NCI-H1105 treated with DMSO at 0.1 percent for 48 hours (cell line): ENCODE measurements at places on chromosomes 12 and 14.

- DNase-seq, result no peak
Observed at GRCh38 chr14:59013672-59014298, 174.7 kb upstream of the DAAM1 start.

- no peak for DNase-seq
Observed at GRCh38 chr14:76577090-76577489, 184.2 kb upstream of the VASH1 start.

GRCh38 chr12:127230843-127231260, 1036.1 kb upstream of the TMEM132C start:
- no peak for DNase-seq

GRCh38 chr14:32436993-32437392, 107.9 kb downstream of the AKAP6 start:
- no peak for DNase-seq

DNA sequence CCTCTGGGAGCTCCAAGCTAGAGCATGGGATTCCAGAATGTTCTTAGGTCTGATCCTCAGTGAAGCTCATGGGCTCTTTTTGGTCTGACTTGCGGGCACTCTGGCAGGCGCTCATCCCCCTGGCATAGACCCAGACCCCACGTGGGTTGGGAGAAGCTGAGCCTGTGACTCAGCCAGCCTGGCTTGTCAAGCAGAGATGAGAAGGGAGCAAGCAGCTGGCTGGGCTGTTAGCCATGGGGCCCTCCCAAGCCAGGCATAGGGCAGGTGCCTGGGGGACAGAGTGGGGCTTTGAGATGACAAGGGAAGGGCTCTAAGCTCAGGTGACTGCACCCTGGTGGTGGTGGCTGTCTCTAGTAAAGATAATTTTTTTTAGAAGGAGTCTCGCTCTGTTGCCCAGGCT, 80.3 kb upstream of the NOS1 start:
- DNase-seq, result no peak

DNA sequence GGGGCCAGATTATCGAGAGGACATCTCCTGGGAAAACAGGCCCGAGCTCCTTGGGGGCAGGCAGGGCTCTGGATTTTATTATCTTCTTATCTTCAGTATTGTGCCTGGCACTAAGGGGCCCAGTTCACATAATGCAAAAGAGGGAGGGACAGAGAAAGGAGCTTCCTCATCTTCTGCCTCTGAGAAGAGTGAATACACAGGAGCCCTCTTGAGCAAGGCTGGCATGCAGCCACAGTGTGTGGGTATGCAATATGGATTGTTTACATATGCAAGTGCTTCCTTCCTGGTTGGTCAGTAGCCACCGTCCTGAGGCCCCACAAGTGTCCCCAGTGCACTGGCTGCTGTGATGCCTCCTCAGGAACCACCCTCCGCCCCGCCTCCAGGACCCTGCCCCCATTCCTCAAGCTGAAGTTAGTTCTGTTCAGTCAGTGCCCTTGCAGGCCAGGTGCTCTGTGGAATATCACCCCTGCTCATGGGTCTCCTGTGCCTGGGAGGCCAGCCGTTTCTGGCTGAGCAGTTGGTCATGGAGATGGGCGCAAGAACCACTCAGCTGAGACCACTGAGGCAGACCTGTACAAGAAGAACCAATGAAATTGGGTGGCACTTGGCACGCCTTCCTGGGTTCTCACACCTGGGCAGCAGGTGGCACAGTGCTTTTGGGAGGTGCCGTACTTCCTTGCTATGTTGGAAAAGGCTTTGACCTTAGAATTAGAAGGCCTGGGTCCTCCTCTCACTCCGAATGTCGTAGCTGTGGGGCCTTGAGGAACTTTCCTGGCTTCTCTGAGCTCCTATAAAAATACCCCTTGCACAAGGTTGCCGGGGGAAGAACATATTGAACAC, 35.1 kb upstream of the ACTN1 start:
- DNase-seq, result peak; percentile 13

GRCh38 chr14:52188381-52188780, 79.1 kb upstream of the PTGDR start:
- no peak for DNase-seq

GRCh38 chr14:91061056-91061887, 831 bp upstream of the RPS6KA5 start:
- DNase-seq, result no peak

DNA sequence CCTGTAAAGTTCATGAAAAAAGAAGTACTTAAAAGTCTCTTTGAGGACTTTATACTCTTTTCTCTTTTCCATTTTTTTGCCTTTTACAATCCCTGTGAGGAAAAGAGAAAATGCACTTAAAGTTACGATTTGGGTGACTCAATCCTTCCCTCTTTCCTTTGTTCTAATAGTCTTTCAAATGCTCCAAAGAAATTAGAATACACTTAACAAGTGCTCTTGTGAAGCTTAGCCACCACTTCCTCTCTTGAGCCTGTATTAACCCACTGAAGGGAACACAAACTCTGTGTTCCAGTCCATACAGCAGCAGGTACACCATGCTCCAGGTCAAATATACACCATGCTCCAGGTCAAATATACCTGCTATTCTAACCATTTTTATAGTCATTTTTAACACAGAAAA, 581.1 kb upstream of the MGAT4C start:
- no peak for DNase-seq

- DNase-seq, result no peak
Observed at GRCh38 chr12:116692605-116693004, 45.3 kb downstream of the SPRING1 start.

- DNase-seq, result no peak
Observed at GRCh38 chr12:88538250-88538649, 42.0 kb downstream of the KITLG start.

- peak; percentile 59 for DNase-seq
Observed at GRCh38 chr12:113061061-113061694, 4.6 kb downstream of the DTX1 start.

DNA sequence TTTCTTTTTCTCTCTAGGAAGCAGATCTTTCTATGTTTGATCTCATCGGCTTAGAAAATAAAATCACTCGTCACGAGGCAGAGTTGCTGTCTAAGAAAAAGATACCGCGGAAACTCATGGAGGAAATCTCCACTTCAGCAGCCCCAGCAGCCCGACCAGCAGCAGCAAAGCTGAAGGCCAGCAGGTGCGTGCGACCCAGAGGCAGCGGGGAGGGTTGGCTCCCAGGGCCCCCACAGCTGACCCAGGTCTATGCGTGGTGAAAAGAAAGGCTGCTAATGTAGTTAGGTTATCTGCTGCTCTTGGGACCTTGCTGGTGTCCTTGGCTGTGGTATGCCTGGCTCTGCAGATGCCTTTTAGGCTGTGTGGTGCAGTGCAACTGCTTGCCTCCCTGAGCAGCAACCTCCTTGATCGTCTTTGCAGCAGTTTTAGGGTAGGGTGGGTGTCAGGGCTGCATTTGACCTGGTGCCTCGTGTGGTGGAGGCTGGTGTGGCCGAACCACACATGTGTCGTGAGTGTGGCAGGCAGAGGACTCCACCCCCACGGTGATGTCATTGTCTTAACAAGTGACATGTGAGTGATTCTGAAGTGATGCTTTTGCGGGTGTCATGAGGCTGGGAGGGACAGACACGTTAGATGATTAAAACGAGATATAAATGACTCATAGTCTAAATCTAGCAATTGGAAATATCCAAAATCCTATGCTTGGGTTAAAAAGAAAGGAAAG, 68.6 kb downstream of the EP400 start:
- no peak for DNase-seq

GRCh38 chr12:53950437-53950773, 4.3 kb upstream of the HOXC12 start:
- no peak for DNase-seq

- no peak for DNase-seq
Observed at GRCh38 chr14:68589447-68590200, 203.2 kb downstream of the ZFP36L1 start.

- no peak for DNase-seq
Observed at GRCh38 chr14:49915085-49915484, 22.2 kb downstream of the ARF6 start.

GRCh38 chr14:70069186-70069585, 119.6 kb downstream of the SLC8A3 start:
- no peak for DNase-seq

GRCh38 chr12:26507613-26508012, 312.2 kb downstream of the SSPN start:
- DNase-seq, result no peak

DNA sequence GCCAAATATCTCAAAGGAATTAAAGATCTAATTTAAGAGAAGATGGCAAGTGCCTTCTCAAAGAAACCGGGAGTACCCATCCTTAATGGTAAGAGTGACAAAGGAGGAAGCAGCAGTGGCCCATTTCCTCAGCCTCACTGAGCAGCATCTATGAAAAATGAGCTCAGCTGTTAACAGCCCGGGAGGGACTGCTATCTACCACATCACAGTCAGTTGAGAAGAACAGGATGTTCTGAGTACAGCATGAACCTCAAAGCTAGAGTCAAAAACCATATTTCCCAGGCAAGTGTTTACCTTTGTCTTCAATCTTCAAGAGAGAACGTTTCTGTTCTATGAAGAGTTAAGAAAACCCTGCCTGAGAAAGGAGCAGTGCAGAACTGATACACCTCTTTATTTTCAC, 115.0 kb downstream of the BTG1 start:
- DNase-seq, result no peak

GRCh38 chr12:106084014-106084671, 54.6 kb downstream of the NUAK1 start:
- no peak for DNase-seq

DNA sequence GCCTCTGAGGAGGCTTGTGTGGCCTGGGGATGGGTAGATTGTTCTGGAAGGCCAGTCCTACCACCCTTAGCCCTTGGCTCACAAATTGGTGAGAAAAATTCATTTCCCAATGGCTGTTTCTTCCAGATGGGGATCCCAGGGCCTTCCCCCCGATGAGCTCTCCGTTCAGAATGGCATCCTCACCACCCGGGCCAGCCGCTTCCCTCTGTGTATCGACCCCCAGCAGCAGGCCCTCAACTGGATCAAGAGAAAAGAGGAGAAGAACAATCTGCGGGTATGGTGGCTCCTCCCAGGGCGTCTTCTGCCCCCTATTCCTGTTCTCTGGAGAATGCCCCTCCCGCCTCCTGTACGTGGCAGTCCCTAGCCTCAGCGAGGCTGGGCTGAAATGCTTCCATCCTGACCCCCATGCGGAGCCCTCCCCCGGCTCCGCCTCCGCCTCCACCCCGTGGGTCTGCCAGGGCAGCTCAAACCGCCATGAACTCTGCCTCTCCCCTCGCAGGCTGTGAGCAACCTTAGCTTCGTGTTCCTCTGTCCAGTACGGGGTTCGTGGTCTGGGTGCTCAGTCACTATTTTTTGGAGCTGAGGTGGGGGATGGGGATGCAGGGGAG, 57.8 kb downstream of the CCDC92 start:
- no peak for DNase-seq

DNA sequence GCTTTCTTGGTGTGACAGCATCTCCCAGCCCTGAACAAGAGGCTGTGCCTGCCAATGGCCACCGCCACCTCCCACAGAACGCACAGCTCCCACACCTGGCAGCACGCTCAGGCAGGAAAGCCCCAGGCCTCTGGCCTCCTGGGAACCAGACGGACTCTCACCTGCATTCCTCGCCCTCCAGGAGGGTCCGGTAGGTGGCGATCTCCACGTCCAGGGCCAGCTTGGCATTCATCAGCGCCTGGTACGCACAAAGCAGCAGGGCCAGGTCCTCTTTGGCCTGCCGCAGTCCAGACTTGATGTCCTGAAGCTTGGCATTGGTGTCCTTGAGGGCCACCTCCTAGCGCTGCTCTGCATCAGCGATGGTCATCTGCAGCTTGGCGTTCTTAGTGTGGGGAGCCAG, 12.1 kb upstream of the KRT77 start:
- DNase-seq, result no peak

DNA sequence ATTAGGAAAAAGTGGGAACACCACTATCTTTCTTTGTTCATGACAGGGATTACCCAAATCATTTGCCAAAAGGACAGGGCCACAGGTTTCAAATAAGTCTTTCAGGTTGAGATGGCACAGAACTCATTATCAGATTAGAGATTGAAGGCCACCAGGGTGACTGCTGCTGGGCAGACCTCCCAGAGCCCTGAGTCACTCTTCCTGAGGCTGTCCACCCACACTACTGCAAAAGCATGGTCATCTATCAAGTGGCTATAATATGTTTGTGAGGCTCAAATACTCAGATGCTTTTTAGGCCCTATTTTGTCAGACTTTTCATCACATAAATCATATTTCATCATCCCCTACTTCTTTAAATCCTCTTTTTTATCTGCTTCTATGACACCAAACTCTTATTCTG, 155.3 kb upstream of the CCDC196 start:
- no peak for DNase-seq
